ENCODE measurements at places on chromosomes 1 and 21.

DNA sequence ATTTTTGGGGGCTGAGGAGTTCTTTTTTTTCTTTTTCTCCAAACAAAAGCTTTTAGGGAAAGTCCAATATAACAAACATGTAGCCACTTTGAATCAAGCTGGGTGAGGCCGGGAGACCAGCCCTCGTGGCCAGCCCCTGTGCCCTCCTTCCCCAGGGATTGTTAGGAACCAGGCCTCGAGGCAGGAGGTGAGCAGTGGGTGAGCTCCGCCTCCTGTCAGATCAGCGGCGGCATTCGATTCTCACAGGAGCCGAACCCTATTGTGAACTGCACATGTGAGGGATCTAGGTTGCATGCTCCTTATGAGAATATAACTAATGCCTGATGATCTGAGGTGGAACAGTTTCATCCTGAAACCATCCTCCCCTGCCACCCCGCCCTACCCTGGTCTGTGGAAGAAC is 41.8 kb upstream of the TTC22 start:
- DNase-seq: no peak

- no peak for DNase-seq
These were observed 24.4 kb downstream of the GIPC2 start for GRCh38 chr1:78070210-78070609.

DNA sequence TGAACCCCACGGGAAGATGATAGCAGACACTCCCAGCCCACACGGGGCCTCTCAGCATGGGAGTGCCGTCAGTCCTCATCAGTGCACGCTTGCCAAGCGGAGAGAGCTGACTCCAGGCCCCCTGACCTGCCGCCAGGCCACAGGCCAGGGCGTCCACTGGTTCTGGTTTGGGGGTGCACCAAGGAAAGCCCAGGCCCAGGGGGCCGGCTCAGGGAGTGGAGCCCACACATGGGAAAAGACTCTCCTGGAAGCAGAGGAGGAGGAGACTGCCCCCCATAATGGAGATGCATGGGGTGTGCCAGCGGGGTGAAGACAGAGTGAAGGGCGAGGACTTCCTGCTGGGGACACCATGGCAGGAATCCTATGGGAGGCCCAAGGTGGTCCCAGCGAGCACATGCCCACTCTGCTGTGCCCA is 6.4 kb downstream of the TRIM11 start:
- no peak for DNase-seq

- no peak for DNase-seq
These were observed 12.7 kb upstream of the C1orf167 start for GRCh38 chr1:11749203-11749689.

- no peak for DNase-seq
These were observed 44.4 kb upstream of the SCCPDH start for GRCh38 chr1:246679794-246680177.
